Muscle of back (tissue), 13 donors: ENCODE measurements at places on chromosomes 16 and 17. TPM values are rescaled to one million over a fixed set of nuclear protein-coding genes. Genes with fewer than 3 reads are reported as not detected.

Gene PTGES3L
- polyA plus RNA-seq = 46.0 TPM

Gene CES3
- polyA plus RNA-seq = 0.13 TPM

Gene MT1H
- polyA plus RNA-seq = 1.2 TPM

Gene MPV17L
- polyA plus RNA-seq = 3.6 TPM

Gene AOC2
- polyA plus RNA-seq = 0.74 TPM

Gene ACSM3
- polyA plus RNA-seq = 2.5 TPM

Gene SERPINF2
- polyA plus RNA-seq = 2.1 TPM

Gene NPIPA5
- 1.4 TPM for polyA plus RNA-seq

Gene FOXF1
- not detected for polyA plus RNA-seq

Gene SALL1
- polyA plus RNA-seq = 0.42 TPM

Gene CLEC18A
- polyA plus RNA-seq = 0.42 TPM

Gene NAE1
- polyA plus RNA-seq = 47.4 TPM
